HEK293T (cell line): ENCODE measurements at places on chromosomes 3 and 15.

GRCh38 chr3:172914854-172915253 is 164.3 kb downstream of the ECT2 start:
- no peak for DNase-seq

DNA sequence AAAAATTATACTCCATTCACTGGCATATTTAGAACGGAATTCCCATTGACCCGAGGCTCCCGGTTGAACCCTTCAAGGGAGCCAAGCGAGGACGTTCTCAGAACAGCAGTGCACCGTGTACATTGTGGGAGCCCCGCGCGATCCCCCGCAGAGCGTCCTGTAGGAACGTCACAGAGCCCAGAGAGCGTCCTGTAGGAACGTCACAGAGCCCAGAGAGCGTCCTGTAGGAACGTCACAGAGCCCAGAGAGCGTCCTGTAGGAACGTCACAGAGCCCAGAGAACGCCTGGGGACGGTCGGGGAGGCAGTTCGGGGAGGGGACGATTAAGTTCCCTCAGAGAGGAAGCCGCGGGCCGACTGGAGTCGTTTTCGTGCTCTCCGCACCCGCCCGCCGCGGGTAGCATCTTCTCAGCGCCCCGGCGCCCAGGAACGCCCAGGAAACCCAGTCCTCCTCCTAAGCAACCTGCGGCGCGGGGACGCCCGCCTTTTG is 506 bp upstream of the ATP1B3 start:
- DNase-seq, result peak; percentile 48

DNA sequence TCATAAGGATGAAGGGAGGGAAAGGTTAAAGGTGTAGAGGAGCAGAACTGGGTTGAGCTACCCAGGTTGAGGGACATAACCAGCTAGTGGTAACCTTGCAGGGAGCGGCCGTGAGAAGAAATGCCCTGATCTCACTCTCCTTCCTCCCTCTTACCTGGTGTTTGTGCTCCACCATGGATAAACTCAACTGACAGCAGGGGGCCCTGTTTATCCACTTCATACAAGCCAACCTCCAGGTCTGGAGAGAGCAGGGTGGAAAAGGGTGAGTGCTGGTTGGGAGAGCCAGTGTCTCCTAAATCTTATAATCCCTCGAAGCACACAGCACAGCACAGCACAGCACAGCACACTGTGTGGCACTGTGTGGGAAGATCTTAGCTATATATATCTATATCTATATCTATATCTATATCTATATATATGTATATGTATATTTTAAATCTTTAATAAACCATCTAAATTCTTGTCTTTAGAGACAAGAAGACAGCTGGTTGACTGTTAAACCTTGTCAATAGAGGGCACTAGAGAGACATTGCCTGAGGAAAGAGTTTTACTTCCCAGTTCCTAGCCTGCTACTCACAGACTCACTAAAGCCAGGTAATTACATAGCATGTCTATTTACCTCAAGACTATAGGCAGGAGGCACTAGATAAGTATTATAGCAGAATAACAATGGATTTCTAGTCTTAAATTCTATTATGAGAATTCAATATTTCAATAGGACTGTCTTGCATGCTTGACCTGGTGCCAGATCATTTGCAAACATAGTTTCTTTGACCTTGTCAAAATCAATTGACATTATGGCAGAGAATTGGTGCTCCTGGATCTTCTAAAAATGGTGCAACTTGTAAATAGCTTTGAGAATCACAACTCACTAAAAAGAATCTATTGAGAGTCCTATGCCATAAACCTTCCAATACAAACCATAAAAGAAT is 21.7 kb upstream of the FMN1 start:
- DNase-seq, result peak; percentile 28

DNA sequence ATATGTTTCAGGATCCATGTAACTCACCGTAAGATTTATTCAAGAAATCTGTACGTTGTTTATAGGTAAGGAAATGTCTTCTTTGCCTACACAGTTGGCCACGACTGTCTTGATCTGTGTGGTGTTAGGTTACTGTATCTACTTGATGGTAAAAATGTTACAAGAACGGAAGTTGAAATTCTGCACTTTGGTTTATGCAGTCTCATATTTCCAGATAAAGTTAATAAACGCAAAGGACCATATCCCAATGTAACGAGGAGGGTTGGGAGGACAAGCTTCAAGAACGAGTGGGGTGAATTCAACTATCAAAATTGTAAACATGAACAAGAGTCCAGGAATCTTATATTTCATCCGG is 1.0 kb downstream of the USF3 start:
- peak; percentile 14 for DNase-seq

DNA sequence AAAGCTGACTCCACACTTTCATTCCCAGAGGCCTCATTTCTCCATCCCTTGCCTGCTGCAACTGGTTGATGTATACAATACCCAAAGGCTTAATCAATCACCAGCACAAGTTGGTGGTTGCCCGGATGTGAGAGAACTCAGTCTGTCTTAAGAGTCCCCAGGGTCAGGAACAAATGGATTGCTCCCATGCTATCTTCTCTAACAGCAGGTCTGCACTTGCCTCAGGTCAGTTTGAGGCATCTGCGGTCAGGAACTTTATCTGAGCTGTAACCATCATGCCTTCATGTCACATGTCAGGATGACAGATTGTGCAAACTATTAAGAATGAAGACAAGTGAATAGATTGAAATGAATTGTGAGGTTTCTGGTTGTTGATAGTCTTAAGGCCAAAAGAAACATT is 56.1 kb downstream of the BFSP2 start:
- DNase-seq, result no peak

DNA sequence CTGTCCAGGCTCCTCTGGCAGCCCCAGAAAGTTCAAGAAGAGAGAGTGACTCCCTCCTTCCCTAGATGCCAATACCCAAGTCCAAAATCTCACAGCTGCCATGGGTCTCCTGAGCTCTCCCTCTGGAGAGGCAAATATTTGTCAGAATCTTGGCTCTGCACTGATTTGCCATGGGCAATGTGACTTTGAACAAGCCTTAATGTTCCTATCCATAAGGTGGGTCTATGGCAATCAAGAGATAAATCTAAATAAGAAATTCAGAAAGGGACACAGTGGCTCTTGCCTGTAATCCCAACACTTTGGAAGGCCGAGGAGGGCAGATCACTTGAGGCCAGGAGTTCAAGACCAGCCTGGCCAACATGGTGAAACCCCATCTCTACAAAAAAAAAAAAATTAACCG is 12.4 kb upstream of the WNT7A start:
- DNase-seq, result no peak

DNA sequence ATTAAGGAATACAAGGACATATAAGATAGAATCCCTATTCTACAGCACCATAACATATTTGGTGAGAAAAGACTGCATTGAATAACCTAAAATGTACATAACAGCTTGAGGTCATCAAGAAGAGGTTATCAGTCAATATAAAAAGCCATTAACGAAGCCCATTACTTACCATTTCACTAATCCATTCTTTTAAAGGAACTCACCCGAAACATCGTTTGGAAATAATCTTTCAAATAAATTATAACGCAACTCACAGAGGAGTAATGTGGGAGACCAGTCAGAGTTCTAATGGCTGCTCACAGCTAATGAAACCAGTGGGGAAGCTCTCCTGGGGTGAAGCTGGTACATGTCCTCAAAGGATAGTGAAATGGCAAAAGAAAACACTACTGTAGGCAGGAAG is 188.4 kb downstream of the TBC1D5 start:
- DNase-seq, result peak; percentile 26

GRCh38 chr15:77632534-77633133 is at the start of gene LINGO1:
Gene LINGO1, minus strand, starts transcription at chr15:77632912. Its CDS starts 597 bp downstream, at chr15:77632315.
- DNase-seq, result peak; percentile 71

- DNase-seq, result no peak
Measured at GRCh38 chr15:69511015-69511414, 58.4 kb downstream of the RPLP1 start.

DNA sequence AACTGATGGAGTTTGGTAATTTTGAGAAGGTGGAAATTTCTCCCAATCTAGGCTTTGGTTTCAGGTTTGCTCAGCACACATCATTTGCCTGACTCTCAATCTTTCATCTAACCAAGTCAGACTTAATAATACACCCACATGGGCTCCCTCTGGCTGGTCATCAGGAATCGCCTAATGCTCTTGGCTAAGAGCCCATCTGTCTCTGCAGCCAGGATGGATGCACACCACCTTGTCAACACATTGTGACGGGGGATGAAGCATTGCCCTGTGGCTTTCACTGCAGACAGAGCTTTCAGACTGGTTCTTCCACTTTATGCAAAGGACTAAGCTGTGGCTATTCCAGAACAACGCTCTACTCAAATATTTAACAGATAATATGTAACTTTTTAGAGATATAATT is 3.0 kb upstream of the HDGFL3 start:
- no peak for DNase-seq

GRCh38 chr3:32391643-32392535 is at the start of gene CMTM7:
Gene CMTM7, plus strand, starts transcription at chr3:32391853. Its CDS starts 54 bp downstream, at chr3:32391907.
- DNase-seq, result peak; percentile 71

DNA sequence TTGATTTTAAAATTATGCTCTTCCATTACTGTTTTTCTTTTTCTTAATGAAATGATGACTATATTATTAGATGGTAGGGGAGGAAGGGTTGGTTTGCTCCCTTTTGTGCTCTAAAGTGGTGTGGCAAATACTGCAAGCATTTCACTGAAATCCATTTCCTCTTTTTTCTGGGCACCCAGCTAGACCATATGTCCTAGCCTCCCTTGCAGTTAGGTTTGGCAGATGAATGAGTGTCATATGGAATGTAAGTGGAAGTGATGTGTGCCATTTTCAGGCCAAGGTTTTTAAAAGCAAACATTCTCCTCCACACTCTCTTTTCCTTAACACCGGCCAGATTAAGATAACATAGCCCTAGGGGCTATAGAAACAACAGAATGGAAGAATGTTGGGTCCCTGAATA is 363.0 kb downstream of the FGF12 start:
- no peak for DNase-seq

- no peak for DNase-seq
Measured at GRCh38 chr3:126991366-126992200, 8.7 kb downstream of the PLXNA1 start.

DNA sequence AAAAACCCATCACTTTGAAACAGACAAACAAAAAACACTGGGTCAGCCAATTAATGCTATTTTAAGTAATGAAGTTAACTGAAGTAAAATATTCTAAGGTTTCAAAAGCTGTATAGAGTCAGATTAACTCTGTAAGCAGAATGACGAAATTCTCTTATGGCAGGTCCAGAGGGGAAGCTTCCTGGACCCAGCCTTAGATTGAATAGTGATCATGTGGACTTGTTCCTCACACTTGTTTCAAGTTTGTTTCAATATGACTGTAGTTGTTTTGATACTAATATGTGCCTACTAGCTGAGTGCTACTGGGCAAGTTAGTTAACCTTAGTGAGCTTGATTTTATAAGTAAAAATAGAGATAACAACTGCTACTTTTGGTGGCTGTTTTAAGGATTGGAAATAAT is 32.6 kb downstream of the PLS1 start:
- no peak for DNase-seq

GRCh38 chr3:37320276-37320675 is 145.9 kb upstream of the LRRFIP2 start:
- DNase-seq, result no peak

- DNase-seq, result no peak
Measured at GRCh38 chr3:196193736-196194541, 17.3 kb downstream of the ZDHHC19 start.

- DNase-seq, result no peak
Measured at GRCh38 chr3:100902572-100902971, 90.6 kb downstream of the ABI3BP start.

- DNase-seq, result no peak
Measured at GRCh38 chr3:21804330-21804729, 53.3 kb upstream of the ZNF385D start.

DNA sequence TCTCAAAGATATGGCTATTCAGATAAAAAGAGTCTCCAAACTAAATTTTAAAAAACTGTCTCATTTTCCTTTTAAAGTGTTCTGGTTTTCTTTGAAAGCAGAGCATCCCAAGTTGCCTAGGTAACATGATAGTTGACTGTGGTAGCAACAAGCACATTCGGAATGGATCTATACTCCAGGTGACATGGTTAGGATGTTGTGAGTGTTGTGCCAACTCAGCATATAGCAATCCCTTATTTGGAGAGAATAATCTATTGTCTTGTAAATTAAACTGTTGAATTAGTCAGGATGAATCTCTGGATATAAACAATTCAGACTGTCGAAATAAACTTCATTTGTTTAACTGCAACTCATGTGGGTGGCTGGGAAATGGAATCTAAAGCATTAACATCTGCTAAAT is 418.6 kb downstream of the TUSC7 start:
- no peak for DNase-seq

DNA sequence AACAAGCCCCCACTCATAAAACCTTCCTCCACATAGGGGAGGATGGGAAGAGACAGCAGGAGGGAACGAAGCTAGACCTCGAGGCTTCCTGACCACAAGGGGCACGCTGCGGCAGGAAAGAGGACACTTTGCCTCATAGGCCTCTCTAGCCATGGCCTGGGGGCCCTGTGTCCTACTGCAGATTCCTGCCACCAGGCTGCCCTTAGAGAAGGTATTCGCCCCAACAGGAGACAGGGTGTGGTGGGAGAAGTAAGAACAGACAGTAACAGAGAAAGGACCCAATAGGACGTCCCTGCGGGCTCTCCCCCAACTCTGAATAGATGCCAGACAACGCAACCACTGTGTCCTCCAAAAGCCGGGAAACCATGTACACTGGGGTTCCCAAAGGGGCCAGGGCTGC is 36.8 kb downstream of the ADCY5 start:
- no peak for DNase-seq

- no peak for DNase-seq
Measured at GRCh38 chr3:6204891-6205290, 656.0 kb upstream of the GRM7 start.

- peak; percentile 25 for DNase-seq
Measured at GRCh38 chr3:24149032-24149431, 203.9 kb downstream of the NR1D2 start.

GRCh38 chr3:61975936-61976335 is 397.4 kb downstream of the FEZF2 start:
- DNase-seq, result no peak

GRCh38 chr3:101261506-101261905 is 58.9 kb downstream of the IMPG2 start:
- no peak for DNase-seq

DNA sequence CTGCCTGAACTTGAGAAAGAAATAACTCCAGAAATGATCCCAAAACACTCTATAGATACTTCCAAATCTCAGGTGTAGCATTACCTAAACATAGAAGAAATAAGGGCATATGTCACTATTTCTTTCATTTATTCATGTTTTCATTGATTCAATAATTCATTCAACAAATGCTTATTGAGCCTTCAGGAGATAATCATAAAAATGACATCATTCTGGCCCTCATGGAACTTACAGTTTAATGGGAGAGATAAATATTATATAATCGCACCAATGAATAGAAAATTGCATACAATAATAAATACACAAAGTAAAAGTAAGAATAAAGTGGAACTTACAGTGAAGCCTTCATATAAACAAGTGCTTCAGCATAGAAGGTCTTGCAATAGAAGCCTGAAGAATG is 58.1 kb upstream of the NR2F2 start:
- DNase-seq, result no peak

- DNase-seq, result no peak
Measured at GRCh38 chr3:141430316-141430715, 56.5 kb upstream of the RASA2 start.
